ENCODE measurements at places on chromosomes 16 and 17.
A peak's percentile ranks its signal among the peaks of the same experiment; 100 is the strongest.

GRCh38 chr17:49822829-49823228 lies 25.0 kb downstream of the TAC4 start:
- peaks cover 17% of the 10 kb centered on the region for H3K4me1 ChIP-seq
- H3K27ac ChIP-seq, result no peak overlapping the region
- DNase-seq, result no peak
- no peaks in the 10 kb centered on the region for H3K27me3 ChIP-seq

DNA sequence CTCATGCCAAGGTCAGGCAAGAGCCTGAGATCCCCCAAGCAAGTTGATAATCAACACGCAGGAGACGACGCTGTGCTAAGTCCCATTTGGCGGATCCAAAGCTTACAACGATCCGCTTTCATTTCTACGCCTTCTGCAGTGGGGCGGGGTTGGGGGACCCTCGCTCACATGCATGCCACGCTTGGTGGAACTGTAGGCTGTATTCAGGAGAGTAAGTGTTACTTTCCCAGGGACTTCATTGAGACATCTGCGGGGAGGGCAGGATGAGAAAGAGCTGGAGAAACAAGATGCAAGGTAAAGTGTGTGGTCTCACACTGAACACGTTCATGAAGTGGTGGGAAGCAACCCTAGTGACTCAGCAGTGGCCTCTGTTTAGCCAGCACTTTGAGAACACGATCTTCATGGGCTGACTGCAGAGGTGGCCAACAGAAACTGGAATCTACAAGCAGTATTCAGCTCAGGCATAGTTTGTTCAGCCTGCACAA lies 100.5 kb downstream of the XYLT1 start:
- H3K36me3 ChIP-seq, result peaks cover 20% of the 10 kb centered on the region
- peak overlapping the region; percentile 95 for H3K27ac ChIP-seq
- no peaks in the 10 kb centered on the region for H3K27me3 ChIP-seq
- peak overlapping the region; percentile 79 for H3K4me3 ChIP-seq

- H3K4me1 ChIP-seq, result peaks cover 10% of the 10 kb centered on the region
- H3K27me3 ChIP-seq, result peaks cover 23% of the 10 kb centered on the region
- no peak for DNase-seq
- H3K36me3 ChIP-seq, result no peaks in the 10 kb centered on the region
Observed at GRCh38 chr16:85746460-85747215, 4.3 kb downstream of the C16orf74 start.

DNA sequence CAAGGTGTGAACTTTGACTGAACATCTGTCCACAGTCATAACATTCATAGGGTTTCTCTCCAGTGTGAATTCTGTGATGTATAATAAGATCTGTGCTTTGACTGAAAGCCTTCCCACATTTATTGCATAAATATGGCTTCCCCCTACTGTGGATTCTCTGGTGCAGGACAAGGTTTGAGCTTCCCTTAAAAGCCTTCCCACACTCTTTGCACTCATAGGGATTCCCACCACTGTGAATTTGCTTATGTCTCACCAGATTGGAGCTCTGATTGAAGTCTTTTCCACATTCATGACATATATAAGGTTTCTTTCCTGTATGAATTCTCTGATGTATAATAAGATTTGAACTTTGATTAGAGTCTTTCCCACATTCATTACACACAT lies 8.3 kb downstream of the ZNF594 start:
- H3K27ac ChIP-seq, result no peak overlapping the region
- H3K4me3 ChIP-seq, result no peak overlapping the region
- H3K36me3 ChIP-seq, result peaks cover 69% of the 10 kb centered on the region
- no peaks in the 10 kb centered on the region for H3K4me1 ChIP-seq
- no peaks in the 10 kb centered on the region for H3K27me3 ChIP-seq

GRCh38 chr17:13490906-13491482 lies 110.7 kb downstream of the HS3ST3A1 start:
- no peak for DNase-seq
- H3K27ac ChIP-seq, result no peak overlapping the region
- H3K27me3 ChIP-seq, result peaks cover 11% of the 10 kb centered on the region
- H3K36me3 ChIP-seq, result no peaks in the 10 kb centered on the region
- peaks cover 2% of the 10 kb centered on the region for H3K4me1 ChIP-seq

GRCh38 chr17:6487251-6488007 lies 43.2 kb downstream of the PIMREG start:
- H3K4me3 ChIP-seq, result no peak overlapping the region
- peaks cover 5% of the 10 kb centered on the region for H3K27me3 ChIP-seq
- H3K4me1 ChIP-seq, result no peaks in the 10 kb centered on the region
- H3K27ac ChIP-seq, result no peak overlapping the region

All from activated naive CD8-positive, alpha-beta T cell treated with anti-CD3 and anti-CD28 coated beads, Interleukin-2, amount 10 ng/mL, durations not matched to agents 7 days and 5 days (primary cell).